Fibroblast of the conjunctiva (primary cell): ENCODE measurements at places on chromosomes 7 and 10.

DNA sequence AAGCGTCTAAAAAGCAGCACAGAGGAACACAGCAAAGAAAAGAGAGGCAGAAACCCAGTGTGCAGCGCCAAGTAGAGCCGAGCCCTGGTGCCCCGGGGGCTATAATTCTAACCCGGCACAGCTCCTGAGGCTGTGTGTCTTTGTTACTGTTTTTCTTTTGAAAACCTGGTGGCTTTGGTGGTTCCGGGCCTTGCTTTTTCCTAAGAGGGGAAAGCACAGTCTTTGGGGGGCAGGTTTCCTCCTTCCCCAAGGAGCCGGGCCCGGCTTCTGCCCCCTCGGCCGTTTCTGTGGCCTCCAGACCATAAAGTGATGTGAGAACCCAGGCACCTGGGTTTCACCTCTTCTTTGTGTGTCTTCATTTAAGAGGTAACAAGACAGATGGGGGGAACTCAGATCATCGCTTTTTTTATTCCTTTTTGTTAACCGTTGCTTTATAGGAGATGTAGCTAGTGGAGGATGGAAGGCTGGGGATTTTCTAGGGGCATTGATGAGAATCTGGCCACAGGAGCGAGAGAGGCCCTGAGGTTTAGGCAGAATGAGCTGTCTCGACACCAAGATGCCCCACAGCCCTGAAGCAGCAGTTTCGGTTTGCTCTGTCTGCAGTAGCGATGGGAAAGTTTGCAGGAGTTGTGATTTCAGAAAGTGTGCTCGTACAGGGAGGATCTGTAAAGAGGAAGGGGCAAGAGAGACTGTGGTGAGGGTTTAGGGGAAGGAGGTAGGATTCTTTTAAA, 367.8 kb upstream of the GALNT17 start:
- no peak for DNase-seq

GRCh38 chr10:36185097-36185496, 543.0 kb upstream of the FZD8 start:
- no peak for DNase-seq

DNA sequence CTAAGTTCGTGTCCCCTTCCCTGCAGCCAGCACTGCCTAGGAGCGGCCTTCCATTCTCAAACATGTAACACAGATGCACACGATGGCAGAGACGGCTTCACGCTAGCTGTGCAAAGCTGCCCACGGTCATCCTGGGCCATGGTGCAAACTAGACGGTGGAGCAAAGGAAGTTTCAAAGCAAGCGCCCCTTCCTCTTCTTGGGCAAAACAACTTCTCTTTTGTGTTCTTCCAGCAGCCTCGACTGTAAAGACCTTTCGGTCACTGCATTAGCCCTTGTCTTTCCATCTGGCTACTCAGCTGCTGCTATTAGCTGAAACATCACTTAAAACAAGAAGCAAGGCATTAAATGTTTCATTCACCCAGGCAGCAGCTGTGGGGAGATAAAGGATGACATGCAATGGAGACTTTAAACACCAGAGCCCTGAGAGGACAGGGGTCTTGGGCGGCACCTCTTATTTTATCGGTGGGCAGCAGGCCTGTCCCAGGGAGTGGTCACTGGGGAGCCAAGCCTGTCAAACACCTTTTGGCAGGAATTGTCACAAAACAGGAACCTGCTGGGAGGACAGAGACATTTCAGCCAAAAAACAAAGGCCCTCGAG, 214.8 kb downstream of the KLF6 start:
- DNase-seq, result no peak

DNA sequence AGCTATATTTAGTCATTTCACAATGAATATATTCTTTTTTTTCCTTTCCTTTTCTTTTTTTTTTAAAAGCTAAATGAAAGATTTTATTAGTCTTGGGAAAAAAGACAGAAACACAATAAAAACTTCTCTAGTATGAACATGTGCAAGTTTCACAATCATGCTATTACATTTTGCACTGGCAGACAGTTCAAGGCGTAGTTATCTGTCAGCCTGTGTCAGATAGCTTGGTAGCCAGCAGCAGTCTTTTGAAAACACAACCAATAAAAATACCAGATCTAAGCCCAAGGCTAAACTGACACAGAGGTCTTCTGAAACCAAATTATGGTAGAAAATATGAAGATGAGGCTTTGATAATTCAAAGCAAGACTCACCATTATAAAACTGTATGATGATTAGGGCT, 205.8 kb upstream of the TEX47 start:
- DNase-seq, result no peak

DNA sequence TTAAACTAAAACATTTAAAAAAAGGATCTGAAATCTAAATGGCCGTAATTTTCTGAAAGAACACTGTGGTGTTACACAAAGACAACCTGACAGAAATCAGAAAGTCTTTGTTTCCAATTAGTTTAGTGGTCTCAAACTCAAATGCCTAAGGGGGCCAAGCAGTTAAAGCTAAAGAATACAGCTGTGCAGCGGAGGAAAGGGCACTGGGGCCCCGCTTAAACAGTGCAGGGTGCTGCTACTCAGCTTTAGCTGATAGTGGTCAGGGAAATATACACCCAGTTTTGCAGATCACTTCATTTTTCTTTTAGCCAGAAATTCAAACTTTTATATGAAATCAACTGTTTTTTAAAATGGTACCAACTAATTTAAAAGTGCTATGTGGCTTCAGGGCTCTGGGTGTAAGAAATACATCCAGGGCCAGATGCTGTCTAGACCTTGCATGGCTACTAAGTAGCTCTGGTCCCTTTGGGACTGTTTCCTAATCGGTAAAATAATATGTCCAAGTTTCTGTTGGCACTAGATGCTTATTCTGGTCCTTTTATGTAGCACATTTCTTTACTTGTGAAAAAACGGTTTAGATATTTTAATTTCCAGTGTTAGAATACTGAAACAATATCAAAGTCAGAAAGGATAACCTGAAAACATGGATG, 161.8 kb upstream of the LAMB4 start:
- peak; percentile 31 for DNase-seq

DNA sequence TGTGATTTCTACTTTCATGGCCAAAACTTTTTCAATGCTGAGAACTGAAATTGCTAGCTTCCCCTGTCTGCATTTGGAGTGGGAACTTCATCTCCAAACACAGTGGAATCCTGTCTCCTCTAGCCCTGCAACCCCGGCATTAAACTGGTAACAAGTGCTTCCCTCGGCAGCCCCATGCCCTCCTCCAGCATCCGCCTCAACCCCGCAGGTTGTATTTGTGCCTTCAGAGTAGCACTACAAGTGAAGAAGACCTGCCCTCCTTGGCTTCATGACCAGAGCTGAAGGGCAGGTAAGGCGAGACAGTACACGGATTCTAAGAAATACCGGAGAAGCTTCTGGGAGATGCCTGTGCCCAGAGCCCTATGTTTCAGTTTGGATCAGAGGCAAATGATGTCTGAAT, 16.9 kb downstream of the C10orf53 start:
- DNase-seq, result no peak

DNA sequence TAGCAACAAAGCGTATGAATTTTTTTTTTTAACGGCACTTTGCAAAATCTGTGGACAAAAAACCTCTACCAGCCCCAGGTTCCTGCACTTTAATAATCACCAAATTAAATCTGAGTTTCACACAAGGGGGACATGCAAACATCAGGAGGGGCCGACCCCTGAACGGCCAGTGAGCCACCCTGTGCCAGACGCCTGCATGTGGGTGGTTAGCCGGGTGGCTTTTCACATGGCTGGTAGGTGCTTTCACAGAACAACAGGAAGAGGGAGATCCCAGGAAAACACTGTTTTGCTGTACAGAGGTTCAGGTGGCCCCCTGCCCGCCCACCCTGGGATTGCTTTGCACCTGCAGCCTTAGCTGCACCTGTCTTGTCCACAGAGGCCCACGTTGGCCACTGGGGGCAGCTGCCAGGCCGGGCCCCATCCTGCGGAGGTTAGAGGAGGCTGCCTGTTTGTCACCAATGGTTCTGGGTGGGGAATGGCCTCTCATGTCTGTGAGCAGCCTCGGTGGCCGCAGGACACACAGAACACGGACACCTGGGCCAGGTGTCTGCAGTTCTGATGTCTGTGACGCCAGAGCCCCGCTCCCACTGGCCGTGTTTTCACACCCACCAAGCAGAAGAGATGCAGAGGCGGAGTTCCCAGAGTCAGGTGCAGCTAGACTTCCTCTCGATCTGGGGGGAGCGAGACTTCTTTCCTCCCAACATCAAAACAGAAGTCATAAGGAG, 107.7 kb downstream of the FAM53B start:
- no peak for DNase-seq

DNA sequence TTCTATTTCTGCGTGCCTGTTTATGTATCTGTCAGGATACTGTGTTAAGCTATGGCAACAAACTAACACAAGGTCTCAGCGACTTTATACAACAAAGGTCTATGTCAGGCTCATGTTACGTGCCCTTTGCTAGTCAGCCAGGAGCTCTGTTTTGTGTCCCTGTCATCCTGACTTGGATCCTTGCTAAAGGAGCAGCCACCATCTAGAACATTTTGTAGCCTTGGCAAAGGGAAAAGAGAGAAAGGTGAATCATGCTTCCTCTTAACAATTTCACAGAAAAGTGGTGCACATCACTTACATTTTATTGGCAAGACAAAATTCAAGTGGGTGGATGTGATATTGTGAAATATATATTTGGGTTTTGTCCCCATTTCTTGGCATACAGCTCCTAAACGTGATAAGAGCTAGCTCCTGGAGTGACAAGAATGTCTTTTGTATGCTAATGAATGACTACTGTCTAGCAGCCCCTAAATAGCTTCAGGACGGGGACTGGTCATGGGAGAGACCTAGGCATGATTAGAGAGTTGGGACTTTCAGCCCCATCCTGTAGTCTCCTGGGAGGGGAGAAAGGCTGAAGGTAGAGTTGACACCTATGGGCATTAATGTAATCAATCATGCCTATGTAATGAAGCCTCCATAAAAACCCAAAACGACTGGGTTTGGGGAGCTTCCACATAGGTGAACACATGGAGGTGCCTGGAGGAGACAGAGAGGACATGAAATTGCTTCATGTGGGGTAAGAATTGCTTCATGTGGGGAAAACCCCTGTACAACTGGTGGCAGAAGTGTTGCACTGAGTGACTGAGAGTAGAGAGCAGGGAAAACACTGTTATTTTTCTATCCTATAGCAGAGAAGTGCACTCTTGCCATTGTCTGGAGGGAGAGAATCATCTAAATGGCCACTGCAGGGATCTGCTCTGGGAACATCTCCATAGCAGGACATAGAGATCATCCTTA, 33.0 kb downstream of the MRPL32 start:
- no peak for DNase-seq

- DNase-seq, result no peak
These were observed 14.3 kb downstream of the RHEB start for GRCh38 chr7:151505433-151505832.

GRCh38 chr7:88037050-88037449, 103.0 kb downstream of the ADAM22 start:
- no peak for DNase-seq

- DNase-seq, result no peak
These were observed 4.5 kb downstream of the CPA2 start for GRCh38 chr7:130270947-130271800.

GRCh38 chr7:102451371-102452054, 13.2 kb downstream of the ALKBH4 start:
- DNase-seq, result no peak

DNA sequence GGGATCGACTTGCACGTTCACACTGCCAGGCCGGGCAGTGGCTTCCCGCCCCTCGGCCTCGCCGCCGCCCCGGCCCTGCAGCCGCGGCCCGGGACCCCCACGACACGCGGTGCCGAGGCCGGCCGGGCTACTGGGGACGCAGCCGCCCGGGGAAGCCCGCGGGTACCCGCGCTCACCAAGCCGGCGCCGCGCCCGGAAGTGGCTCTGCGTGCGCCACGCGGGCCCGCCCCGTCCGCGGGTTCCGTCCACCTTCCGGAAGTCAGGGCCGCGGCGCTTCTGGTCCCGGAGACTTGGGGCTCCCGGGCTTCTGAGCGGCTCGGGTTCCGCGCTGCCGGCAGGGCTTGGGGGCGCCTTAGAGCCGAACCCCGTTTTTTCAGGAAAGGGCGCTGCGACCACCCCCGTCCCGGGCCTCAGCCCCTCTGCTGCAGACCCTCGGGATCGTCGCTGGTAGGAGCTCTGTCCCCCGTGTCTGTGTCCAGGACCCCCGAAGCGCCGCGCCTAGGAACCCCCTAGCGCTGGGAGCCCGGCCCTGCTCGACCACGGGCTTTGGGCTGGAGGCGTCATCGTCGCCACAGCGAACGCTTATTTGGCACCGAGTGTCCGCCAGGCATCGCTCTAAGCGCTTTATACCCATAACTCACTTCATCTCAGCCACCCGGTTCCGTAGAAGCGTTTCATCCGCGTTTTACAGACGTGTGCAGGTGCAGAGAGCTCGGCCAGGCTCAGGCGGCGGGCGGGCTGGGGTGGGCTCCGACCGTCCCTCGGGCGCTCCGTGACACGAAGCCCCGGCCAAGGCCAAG, at the start of gene PSMG3:
TSS of gene PSMG3 (minus strand) at position 200 of the 800 bp plus-strand sequence. CDS start 693 bp downstream, outside the sequence.
- peak; percentile 66 for DNase-seq
